Caudate nucleus (tissue), 63 donors: ENCODE measurements at places on chromosomes 6 and 20.

DNA sequence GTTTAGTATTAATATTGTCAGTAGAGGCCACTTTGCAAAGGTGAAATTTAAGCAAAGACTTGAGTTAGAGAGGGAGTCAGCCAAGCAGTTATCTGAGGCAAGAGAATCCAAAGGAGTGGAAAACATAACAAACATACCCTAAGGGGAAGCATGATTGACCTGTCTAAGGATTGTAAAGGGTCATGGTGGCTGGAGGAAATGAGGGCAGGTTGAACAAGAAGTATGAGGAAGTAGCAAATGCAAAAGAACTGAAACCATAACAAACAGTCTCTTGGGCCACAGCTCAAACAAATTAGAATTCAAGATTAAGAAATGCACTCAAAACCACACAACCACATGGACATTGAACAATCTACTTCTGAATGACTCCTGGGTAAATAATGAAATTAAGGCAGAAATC lies 103.2 kb downstream of the FBXO5 start:
- DNase-seq, result no peak

DNA sequence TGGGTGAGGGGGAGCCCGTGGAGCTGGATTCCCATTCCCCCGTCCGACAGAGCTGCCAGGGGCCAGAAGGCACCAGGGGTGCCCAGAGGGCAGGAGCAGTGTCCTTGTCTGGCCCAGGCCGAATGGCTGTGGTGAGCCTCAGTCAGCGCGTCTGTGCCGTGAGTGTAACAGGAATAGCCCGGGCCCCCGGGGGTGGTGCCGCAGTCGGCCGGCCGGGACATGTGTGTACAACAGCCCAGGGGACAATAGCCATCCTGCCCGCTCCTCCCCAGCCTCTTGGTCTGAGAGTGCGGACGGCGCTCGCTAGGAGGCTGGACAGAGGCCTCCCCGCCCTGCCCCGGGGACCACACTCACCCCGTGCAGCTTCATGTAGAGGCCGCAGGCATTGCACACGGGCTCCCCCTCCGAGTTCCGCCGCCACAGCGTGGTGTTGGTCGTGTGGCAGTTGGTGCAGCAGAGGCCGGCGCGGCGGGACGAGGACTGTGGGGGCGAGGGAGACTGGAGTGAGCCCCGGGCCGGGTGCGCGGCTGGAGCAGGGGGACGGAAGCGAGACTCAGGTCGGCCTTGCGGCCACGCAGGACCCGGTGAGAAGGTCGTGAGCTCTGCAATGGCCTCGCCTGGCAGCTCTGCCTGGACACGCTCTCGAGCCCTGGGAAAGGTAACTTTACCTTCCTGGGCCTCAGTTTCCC lies 9.6 kb downstream of the GATA5 start:
- no peak for DNase-seq

- DNase-seq, result no peak
These were observed 78.0 kb downstream of the DLGAP4 start for GRCh38 chr20:36384022-36384619.

DNA sequence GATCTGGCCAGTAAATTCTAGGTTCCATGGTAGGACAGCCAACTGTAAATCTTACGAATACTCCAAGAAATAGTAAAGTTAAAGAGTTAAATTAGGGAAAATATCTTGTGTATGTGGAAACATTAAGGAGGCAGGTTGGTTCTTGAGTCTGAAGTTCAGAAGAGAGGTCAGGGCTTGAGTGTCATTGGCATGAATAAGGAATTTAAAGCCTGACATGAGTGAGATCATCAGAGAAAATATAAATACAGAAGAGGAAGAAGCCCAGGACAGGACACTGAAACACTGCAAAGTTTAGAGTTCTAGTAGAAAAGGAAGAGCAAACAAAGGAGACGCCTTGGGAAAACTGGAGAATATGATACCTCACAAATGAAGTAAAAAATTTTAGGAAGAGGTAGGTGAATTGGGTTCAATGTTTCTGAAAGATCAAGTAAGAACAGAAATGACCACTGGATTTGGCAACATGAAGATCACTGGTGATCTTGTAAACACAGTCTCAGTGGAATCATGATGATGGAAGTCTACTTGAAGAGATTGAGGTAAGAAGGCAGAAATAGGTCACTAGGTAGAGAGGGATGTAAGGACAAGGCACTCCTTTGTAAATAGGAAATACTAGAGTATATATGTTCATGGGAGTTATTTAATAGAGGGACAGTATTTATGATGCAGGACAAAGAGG lies 41.6 kb upstream of the SYNCRIP start:
- DNase-seq, result no peak

- no peak for DNase-seq
These were observed 79.5 kb downstream of the CTNNBL1 start for GRCh38 chr20:37773291-37773826.
